ENCODE measurements at places on chromosomes 1 and 21.

- DNase-seq, result no peak
Observed at GRCh38 chr1:246781212-246781611, 57.0 kb downstream of the SCCPDH start.

- no peak for DNase-seq
Observed at GRCh38 chr1:218481116-218481775, 136.1 kb downstream of the TGFB2 start.

- DNase-seq, result peak; percentile 20
Observed at GRCh38 chr21:28737674-28738419, 254.8 kb downstream of the LTN1 start.

- no peak for DNase-seq
Observed at GRCh38 chr1:211530102-211530501, 38.1 kb upstream of the RD3 start.

DNA sequence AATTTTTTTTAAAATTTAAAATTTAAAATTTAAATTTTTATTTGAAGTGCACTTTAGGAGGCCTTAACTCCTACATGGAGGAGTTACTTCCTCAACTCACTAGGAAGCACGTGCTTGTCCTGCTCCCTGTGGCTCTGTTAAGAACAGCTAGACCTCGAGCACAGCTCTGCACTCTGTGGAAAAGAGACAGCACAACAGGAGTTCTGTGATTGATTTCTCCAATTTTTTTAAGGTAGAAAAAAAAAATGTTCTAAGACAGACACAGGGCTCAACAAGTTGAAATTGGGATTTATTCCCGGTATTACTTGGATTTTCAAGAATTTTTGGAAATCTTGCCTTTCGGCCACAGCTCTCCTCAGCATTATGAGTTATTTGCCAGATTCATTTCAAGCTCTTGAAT, 356.6 kb upstream of the LYPLAL1 start:
- no peak for DNase-seq

Measured in BE2C (cell line).